ENCODE measurements at places on chromosomes 2 and 18.

DNA sequence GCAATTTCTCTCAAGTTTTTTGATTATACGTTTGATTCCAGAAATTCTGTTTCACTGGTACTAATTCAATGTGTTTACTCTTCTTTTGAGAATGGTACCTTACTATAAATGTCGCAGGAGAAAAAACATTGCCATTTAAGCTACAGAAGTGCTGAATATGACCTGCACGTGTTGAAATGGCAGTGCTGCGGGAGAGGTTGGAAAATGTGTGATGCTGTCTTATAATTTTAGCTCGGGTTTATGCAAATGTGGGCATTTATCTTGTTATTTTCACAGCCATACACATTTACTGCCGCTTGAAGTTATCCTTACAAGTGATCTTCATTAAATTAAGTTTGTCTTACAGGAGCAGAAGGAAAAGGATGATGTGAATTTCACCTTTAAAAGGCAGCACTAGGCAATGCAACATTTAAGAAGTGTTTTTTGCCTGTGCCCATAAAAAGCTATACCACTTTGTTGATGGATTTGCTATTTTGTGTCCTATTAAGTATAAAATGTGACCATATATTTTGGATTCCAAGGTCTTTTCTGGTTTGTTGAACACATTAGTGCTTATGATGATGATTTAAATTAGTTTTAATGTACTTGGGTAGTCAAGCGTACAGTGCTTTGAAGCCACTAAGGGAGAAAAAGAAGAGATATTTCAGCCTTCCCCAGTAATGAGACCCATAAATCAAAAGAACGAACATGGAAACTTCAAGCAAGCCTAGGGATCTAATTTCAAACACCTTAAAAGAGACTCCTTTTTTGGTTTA, 112.1 kb downstream of the LTBP1 start:
- no peaks in the 10 kb centered on the region for H3K27me3 ChIP-seq
- H3K36me3 ChIP-seq, result no peaks in the 10 kb centered on the region
- no peaks in the 10 kb centered on the region for H3K4me1 ChIP-seq
- DNase-seq, result no peak
- no peak overlapping the region for H3K4me3 ChIP-seq

DNA sequence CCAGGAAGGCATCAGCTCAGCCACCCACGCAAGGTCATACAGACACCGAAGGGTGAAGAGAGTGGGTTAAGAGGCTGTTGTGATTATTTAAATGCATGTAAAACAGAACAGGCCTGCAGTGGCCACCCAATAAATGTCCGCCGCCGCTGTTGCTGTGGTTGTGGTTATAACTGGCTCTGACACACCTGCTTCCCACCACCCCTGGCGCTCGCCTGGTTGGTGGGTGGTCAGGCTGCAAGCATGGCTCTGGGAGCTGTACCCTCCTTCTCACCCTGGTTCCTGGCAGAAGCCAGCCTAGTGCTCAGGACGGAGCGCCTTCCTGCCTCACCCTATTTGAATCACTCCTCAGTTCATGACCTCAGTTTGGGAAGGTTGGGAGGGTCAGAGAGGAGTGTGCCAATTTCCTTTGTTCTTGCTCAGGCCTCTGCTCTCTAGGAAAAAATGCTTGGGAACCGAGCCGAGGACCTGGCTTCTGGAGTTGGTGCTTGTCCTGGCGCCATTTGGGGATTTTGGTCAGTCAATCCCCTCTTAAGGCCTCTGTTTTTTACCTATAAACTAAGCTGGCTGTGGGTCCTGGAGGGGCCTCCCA, 5.3 kb upstream of the CRYBA2 start:
- H3K36me3 ChIP-seq, result no peaks in the 10 kb centered on the region
- H3K4me3 ChIP-seq, result no peak overlapping the region
- no peak for DNase-seq
- H3K4me1 ChIP-seq, result peaks cover 43% of the 10 kb centered on the region
- peaks cover 98% of the 10 kb centered on the region for H3K27me3 ChIP-seq

- DNase-seq, result no peak
- H3K27me3 ChIP-seq, result no peaks in the 10 kb centered on the region
- no peaks in the 10 kb centered on the region for H3K36me3 ChIP-seq
- no peak overlapping the region for H3K27ac ChIP-seq
- H3K4me1 ChIP-seq, result no peaks in the 10 kb centered on the region
These were observed 1672.4 kb upstream of the LRRTM1 start for GRCh38 chr2:81976998-81977397.

GRCh38 chr2:33448220-33448899, 28.1 kb upstream of the RASGRP3 start:
- H3K4me3 ChIP-seq, result no peak overlapping the region
- H3K36me3 ChIP-seq, result no peaks in the 10 kb centered on the region
- no peak for DNase-seq
- no peaks in the 10 kb centered on the region for H3K27me3 ChIP-seq

DNA sequence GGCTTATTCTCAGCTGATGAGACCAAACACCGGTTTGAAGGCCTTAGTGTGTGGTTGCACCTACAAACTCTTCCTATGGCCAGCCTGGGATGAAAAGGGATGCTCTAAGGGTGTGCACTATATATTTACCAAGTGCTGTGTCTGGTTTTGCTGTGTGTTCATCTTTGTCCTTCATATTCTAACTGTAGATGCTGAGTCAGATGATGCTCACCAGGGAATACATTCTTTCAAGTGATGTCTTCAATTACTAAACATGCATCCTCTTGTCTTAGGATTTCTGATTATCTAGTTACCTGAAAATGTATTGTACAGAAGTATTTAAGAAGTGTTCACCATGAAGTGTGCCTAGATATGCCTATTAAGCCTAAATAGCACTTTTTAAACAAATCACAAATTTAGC, 1111.6 kb upstream of the ZEB2 start:
- no peak overlapping the region for H3K4me3 ChIP-seq
- H3K27ac ChIP-seq, result no peak overlapping the region
- H3K36me3 ChIP-seq, result no peaks in the 10 kb centered on the region
- H3K27me3 ChIP-seq, result no peaks in the 10 kb centered on the region
- no peak for DNase-seq

DNA sequence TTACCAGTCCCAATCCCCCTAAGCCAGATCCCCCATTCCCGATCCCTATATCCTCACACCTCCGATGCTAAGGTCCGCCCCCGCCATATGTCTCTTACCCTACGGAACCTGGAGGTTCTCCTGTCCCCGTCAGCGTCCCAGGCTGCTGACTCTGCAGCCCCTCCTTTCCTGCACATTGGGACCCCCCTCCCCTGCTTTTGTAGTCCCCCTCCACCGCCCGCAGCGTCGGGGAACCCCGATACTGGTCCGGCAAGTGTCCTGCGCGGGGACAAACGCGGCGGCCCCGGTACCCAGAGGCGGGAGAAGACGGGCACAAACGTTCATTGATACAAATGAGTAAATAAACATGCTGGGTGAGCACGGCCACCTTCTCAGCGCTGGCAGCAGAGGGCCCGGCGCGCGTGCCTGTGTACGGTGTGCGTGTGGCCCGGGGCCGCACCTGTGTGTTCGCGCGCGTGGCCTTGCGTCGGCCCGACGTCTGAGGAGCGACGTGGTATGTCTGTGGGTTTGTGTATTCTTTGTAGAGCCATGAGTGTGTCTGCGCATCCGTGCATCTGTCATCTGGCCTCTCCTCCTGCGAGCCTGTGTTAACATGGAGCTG, 2.0 kb upstream of the CYP26B1 start:
- DNase-seq, result peak; percentile 66
- H3K27me3 ChIP-seq, result peaks cover 76% of the 10 kb centered on the region
- no peaks in the 10 kb centered on the region for H3K4me1 ChIP-seq
- H3K27ac ChIP-seq, result no peak overlapping the region
- peak overlapping the region; percentile 52 for H3K4me3 ChIP-seq

Data from tibial artery (tissue), 4 donors.